ENCODE measurements at places on chromosomes 1 and 21.

DNA sequence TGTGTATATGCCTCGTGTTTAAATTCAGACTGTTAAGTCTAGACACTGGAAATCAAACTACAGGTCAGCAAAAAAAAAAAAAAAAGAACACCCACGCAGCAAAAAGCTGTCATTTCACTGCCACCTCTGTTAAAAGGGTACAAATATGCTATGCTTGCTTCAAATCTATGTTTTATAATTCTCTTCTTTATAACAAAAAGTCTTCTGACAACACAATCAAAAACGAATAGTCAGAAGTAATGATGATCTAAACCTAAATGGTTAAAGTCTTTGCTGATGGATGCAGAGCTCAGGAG is 438.9 kb downstream of the SMYD3 start:
- no peak for DNase-seq

DNA sequence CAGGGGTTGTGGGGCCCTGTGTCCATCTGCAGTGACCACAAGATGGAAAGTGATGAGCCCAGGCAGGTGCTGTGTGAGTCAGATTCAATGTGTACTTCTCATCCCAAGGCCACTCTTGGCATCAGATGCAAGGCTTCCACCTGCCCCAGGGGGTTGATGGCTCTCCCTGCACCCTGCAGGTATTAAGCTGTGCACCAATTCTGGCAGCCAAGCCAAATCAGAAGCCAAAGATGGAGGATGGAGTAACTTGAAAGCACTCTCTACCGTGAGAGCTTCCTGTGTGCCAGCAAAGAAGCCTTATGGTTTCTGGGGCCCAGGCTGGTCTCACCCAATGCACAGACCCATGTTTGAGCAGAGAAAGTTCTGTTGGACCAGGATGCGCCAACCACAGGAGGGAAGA is 44.3 kb upstream of the TENT5C start:
- DNase-seq: no peak

DNA sequence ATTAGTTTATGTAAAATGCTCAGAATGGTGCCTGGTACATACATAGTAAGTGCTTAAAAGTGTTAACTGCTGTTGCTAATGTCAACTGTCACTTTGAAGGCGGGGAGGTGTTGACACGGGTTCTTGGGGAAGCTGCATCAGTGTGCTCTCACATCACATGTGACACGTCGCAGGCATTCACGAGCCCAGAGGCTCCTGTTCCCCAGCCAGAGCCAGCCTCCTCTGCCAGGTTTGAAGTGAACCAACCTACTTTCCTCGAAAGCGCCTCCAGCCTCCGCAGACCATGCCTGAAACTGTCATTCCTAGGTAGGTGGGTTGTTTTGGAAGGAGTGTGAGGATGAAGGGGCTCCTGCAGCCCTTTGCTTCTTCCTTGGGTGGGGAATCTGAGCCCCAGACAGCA is 13.8 kb downstream of the GALNT2 start:
- DNase-seq: no peak

DNA sequence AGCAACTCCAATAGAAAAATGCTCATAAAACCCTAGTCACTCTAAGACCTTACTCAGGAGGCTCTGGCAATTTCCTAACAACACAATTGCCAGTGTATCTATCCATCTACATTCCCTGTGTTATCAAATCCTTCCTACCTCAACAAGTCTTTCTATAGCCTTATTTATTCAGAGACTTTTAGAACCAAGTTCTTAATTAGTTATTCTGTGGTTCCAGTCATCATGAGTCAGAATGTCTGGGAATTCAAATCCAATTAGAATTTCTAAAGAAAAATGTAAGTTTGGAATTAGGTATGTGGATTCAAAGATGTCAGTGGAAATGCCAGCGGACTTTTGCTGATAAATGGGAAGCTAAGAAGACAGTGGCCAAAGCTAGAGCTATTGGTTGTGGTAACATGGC is 302.6 kb upstream of the C1orf87 start:
- DNase-seq: no peak

DNA sequence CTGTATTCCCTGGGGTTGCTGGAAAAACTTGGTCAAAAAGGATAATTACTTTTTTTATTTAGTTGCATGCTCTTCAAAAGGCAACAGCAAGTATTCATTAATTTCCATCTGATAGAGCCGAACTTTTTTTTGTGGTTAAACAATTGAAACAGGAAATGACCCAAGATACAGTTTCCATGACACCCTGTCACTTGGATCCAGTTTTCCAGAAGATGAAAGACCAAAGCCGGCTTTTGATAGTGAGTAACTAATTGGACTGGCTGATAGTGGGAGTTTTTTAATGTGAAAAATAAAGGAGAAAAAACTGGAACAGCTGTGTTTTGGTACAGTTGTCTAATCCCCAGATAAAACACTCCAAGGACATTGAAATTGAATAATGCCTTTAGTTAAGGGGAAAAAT is 33.0 kb downstream of the CACHD1 start:
- no peak for DNase-seq

DNA sequence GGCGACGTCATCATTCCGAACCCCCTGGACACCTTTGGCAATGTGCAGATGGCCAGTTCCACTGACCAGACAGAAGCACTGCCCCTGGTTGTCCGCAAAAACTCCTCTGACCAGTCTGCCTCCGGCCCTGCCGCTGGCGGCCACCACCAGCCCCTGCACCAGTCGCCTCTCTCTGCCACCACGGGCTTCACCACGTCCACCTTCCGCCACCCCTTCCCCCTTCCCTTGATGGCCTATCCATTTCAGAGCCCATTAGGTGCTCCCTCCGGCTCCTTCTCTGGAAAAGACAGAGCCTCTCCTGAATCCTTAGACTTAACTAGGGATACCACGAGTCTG is 10.0 kb downstream of the PROX1 start:
- no peak for DNase-seq

GRCh38 chr1:82788660-82789059 is 987.9 kb downstream of the ADGRL2 start:
- DNase-seq: no peak

GRCh38 chr1:223652436-223652941 is 13.0 kb downstream of the CAPN8 start:
- no peak for DNase-seq

GRCh38 chr1:27632387-27633297 is 2.3 kb downstream of the FGR start:
- DNase-seq: peak; percentile 67

- no peak for DNase-seq
Observed at GRCh38 chr1:36463463-36463802, 751 bp downstream of the MRPS15 start.

DNA sequence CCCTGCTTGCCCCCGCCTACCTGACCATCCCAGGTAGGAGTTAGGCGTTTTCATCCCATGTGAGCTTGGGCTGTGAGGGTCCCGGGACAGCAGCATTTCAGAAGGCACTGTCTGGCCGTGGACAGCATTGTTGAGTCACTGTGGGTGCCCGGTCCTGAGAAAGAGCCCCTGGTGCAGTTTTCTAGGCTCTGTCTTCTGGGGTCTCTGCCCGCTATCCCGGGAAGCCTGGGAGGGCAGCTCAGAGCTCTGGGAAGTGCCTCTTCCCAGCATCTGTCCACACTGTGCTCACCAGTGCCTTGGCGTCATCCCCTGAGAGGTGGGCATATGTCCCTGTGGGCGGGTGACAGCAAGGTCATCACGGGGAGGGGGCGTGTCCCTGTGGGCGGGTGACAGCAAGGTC is 11.4 kb upstream of the ZNF669 start:
- no peak for DNase-seq

DNA sequence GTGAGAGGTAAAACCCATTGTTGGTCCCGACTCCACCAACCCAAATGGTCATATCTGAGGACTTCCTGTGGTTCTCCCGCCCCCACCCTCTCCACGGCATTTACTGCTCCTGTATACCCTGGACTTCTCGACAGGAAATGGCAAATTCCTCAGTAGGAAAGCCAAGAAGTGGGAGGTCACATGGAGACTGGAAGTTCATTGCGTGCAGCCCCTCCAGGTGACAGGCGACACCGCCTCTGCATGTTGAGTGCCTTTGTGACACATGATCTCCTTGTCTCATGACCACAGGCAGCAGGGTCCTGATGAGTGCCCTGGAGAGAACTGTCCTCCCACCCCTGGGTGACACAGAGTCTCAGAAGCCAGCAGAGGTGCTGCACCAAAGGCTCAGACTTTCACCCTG is 24.2 kb downstream of the ERG start:
- no peak for DNase-seq

DNA sequence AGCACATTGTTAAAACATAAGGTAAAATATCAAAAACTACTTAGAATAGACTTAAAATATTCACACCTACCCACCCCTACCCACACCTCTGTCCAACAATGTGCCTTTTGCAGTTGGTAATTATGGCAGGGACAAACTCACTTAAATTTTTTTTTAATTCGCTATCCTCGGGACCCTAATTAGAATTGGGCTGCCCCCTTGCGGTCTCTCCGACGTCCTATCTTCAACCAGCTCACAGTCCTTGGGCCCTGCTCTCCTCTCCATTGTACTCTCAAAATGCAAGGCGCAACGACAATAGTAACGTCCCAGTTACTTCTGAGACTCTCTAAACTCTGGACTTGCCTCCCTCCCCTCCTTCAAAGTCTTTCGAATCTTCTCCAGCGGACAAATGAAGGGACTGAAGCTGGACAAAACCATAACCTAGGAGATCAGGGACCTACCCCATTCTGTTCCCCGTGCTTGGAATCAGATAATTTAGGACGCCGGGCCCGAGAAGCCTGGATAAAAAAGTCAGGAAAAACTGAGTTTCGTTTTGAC is 1.1 kb upstream of the CIART start:
- DNase-seq: peak; percentile 44
